Tibial nerve (tissue), 4 donors: ENCODE measurements at places on chromosomes 1 and 21.

GRCh38 chr21:31873696-31874599 is 1.1 kb downstream of the HUNK start:
- peak overlapping the region; percentile 37 for H3K4me3 ChIP-seq
- no peak overlapping the region for H3K27ac ChIP-seq
- DNase-seq: no peak
- H3K27me3 ChIP-seq: peaks cover 16% of the 10 kb centered on the region
- H3K36me3 ChIP-seq: no peaks in the 10 kb centered on the region
- no peaks in the 10 kb centered on the region for H3K4me1 ChIP-seq

DNA sequence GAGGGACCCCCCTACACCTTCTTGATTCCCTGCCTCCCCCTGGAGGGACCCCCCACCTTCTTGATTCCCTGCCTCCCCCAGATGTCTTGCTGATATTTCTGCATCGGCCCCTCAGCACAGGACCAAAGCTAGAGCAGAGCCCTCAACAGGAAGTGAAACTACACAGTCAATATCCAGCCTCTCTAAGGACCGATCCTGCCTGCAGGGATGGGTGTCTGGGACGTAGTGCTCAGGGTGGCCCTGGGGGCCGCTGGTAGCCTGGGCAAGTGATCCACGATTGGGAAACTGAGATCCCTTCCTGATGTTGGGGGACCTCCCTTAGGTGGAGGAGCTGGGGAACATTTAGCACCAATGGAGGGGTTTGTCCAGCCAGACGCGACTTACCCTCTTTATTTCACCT is 3.9 kb upstream of the LEFTY2 start:
- no peaks in the 10 kb centered on the region for H3K36me3 ChIP-seq
- no peak for DNase-seq
- no peak overlapping the region for H3K4me3 ChIP-seq
- no peaks in the 10 kb centered on the region for H3K4me1 ChIP-seq

GRCh38 chr1:100606438-100606837 is 68.5 kb downstream of the GPR88 start:
- DNase-seq: peak; percentile 32
- no peak overlapping the region for H3K27ac ChIP-seq
- H3K27me3 ChIP-seq: no peaks in the 10 kb centered on the region

DNA sequence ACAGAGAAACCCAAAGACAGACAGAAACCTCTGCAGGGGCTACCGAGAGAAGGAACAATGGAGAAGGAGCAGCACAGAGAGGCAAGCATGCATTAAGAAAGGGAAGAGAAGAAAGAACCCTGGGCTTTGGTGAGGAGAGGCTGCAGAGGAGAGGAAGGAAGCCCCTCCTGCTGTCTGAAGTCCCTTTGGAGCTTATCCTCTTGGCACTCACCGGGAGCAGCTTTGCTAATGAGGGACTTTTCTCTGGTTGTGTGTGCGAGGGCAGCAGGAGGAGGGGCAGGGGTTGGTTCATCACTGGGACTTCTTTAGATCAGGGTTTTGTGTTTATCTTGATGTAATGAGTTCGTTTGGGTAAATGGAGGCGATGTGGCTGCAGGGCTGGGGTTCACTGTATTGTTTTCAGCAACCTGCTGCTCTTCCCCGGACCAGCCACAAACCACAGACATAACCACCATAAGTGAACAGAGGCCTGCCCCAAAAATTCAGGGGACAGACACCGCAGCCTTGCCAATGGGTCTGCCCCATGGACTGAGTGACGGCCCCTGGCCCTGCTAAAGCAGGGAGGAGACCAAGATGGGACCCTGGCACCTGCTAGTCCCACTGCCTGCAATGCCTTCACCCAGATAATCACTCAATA is 100.6 kb downstream of the KCND3 start:
- H3K36me3 ChIP-seq: no peaks in the 10 kb centered on the region
- H3K27ac ChIP-seq: no peak overlapping the region
- no peaks in the 10 kb centered on the region for H3K4me1 ChIP-seq
- no peaks in the 10 kb centered on the region for H3K27me3 ChIP-seq
- DNase-seq: no peak

- H3K27ac ChIP-seq: no peak overlapping the region
- no peaks in the 10 kb centered on the region for H3K27me3 ChIP-seq
- no peaks in the 10 kb centered on the region for H3K4me1 ChIP-seq
- no peak for DNase-seq
Observed at GRCh38 chr1:24952413-24952841, 22.4 kb upstream of the RUNX3 start.

- H3K27me3 ChIP-seq: no peaks in the 10 kb centered on the region
- no peak overlapping the region for H3K4me3 ChIP-seq
- no peak overlapping the region for H3K27ac ChIP-seq
- no peaks in the 10 kb centered on the region for H3K36me3 ChIP-seq
- peaks cover 4% of the 10 kb centered on the region for H3K4me1 ChIP-seq
Observed at GRCh38 chr1:243799908-243800307, 50.1 kb downstream of the AKT3 start.

GRCh38 chr1:89277725-89278124 is 5.1 kb upstream of the GBP5 start:
- DNase-seq: no peak
- no peak overlapping the region for H3K27ac ChIP-seq
- H3K36me3 ChIP-seq: no peaks in the 10 kb centered on the region
- no peaks in the 10 kb centered on the region for H3K27me3 ChIP-seq

DNA sequence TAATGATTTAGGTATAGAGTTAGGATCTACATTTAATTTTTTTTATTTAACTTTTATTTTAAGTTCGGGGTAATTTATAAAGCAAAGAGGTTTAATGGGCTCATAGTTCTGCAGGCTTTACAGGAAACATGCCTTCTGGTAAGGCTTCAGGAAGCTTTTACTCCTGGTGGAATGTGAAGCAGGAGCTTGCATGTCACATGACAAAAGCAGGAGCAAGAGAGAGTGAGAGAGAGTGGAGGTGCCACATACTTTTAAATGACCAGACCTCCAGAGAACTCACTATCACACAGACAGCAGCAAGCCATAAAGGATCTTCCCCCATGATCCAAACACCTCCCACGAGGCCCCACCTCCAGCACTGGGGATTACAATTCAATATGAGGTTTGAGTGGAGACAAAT is 17.6 kb upstream of the GBP2 start:
- H3K27me3 ChIP-seq: no peaks in the 10 kb centered on the region
- no peaks in the 10 kb centered on the region for H3K4me1 ChIP-seq
- H3K27ac ChIP-seq: no peak overlapping the region
- no peaks in the 10 kb centered on the region for H3K36me3 ChIP-seq
- H3K4me3 ChIP-seq: no peak overlapping the region
- DNase-seq: no peak

- no peak overlapping the region for H3K27ac ChIP-seq
- no peak overlapping the region for H3K4me3 ChIP-seq
- H3K4me1 ChIP-seq: no peaks in the 10 kb centered on the region
- no peaks in the 10 kb centered on the region for H3K27me3 ChIP-seq
- DNase-seq: no peak
Observed at GRCh38 chr1:86860424-86860823, 53.5 kb downstream of the SELENOF start.

DNA sequence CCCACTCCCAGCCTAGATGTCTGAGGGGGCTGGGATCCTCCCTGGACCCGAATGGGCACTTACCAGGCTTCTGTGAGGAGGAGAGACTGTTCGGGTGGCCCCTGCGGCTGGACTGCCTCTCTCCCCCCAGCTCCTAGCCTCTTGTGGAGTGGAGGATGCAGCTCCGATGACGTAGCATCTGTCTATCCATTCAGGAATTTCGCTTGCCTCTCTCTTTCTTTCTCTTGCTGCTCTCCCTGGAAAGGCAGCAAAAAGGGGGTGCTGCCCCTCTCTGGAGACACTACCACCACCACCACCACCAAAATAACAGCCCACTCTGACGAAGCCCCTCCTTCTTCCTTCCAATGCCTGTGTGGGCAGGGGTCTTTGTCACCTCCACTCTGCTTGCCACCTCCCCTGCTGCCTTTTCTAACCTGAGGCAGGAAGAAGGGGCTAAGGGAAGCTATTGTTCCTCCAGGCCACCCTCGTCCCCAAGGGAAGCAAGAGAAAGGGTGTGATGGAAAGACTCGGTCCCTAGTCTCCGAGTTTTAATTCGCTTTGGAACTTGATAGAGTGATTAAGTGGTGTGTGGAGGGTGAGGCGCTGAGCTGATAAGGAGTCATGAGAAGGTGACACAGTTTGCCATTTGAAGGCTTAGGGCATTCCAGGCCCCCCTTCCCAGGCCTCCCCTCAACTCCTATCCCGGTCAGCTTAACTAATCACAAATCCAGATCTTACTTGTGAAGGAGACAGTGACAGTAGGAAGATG is 60.5 kb downstream of the RHBG start:
- H3K4me3 ChIP-seq: no peak overlapping the region
- DNase-seq: no peak
- no peaks in the 10 kb centered on the region for H3K36me3 ChIP-seq
- no peaks in the 10 kb centered on the region for H3K4me1 ChIP-seq

DNA sequence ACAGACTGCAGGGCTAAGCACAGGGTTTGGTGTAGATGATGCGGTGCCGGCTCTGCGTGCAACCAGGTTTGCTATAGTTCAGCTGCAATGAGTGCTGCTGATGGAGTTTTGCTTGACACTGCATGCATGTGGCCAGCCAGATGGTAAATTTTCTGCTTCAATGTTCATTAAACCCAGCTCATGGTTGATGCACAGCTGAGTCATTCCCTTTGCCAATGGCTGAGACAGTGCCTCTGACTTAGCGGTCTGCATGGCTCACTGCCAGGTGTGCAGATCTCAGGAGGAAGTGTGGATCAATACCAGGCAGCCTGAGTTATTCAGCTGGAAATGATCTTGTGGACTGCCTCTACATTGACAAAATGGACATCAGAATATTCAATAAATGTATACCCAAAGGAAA is 172.7 kb upstream of the ZP4 start:
- no peaks in the 10 kb centered on the region for H3K4me1 ChIP-seq
- DNase-seq: no peak
- H3K27me3 ChIP-seq: no peaks in the 10 kb centered on the region
- no peaks in the 10 kb centered on the region for H3K36me3 ChIP-seq

DNA sequence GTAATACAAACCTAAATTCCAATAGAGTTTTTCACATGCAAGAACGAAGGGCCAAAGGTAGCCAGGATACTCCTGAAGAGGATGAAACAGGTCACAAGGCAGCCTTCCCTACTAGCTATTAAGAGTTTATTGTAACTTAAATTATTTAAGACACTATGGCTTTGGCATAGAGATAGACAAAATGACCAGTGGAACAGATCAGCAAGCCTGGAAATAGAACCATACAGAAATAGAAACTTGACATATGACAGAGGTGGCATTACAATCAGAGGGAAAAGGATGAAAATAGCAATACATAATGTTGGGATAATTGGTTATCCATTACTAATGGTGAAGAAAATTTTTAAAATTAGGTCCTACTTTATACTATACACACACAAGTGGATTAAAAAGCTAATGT is 16.5 kb downstream of the GFI1 start:
- no peak overlapping the region for H3K4me3 ChIP-seq
- no peaks in the 10 kb centered on the region for H3K4me1 ChIP-seq
- no peaks in the 10 kb centered on the region for H3K36me3 ChIP-seq
- no peaks in the 10 kb centered on the region for H3K27me3 ChIP-seq
- DNase-seq: no peak

DNA sequence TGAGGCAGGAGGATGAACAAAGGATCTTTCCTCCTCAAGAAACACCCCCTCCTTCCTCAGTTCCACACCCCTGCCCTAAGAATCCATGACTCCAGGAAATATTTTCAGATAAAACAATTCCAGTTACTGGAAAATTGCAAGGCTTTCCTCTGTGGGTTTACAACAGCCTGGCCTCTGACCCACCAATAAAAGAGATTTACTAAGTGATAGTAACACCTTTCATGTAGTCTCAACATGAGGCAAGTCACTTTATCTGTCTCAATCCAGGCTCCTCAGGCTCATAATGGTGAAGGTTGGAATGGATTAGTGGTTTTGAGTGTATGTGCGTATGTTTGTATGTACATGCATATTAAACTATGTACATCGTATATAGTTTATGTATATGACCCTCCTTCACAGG is 71.4 kb upstream of the PPP2R5A start:
- H3K27ac ChIP-seq: no peak overlapping the region
- no peaks in the 10 kb centered on the region for H3K27me3 ChIP-seq
- peaks cover 5% of the 10 kb centered on the region for H3K4me1 ChIP-seq
- DNase-seq: no peak
- H3K4me3 ChIP-seq: no peak overlapping the region

DNA sequence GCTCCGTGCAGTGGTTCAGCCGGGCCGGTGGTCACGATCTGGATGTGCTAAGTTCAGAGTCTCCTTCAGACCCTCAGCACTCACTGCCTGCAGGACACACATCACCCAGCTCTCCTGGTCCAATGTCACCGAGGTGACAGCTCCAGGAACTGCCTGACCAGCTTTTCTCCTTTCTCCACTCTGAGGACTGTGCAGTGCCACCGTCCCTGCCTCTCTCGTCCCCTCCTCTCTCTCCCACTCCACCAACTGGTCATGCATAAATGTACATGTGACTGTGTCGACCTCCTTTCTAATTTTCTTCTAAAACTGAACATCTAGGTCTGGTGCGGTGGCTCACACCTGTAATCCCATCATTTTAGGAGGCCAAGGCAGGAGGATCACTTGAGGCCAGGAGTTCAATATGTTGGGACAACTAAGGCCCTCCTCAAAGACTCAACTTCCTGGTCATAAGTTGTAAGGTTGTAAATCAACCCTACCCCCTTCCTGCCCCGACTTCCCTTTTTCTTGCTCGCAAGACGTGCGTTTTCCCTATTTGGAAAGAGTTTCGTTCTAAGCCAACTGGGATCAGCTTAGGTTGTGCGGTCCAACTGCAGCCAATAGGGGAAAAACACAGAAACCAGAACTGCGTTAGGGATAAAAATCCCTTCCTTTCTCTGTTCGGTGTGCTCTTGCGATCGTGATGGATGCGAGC is 53.1 kb downstream of the MEGF6 start:
- H3K36me3 ChIP-seq: no peaks in the 10 kb centered on the region
- H3K27ac ChIP-seq: no peak overlapping the region
- H3K4me3 ChIP-seq: no peak overlapping the region
- peaks cover 20% of the 10 kb centered on the region for H3K4me1 ChIP-seq
- H3K27me3 ChIP-seq: no peaks in the 10 kb centered on the region
- no peak for DNase-seq

DNA sequence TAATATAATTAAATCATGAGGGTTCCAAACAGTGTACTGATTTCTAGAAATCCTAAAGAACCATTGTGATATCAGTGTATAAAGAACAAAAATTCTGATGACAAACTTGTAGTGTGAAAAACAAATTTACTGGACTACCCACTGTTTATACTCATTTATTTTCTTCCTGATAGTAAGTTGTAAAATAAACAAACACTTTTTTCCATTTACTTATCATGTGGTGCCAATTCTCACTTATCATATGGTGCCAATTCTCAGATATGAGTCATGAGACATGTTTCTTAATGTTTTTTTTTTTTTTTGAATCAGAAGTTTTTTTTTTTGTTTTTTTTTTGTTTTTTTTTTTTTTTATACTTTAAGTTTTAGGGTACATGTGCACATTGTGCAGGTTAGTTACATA is 137.7 kb downstream of the LEPR start:
- no peaks in the 10 kb centered on the region for H3K27me3 ChIP-seq
- H3K4me3 ChIP-seq: no peak overlapping the region
- DNase-seq: no peak
- no peaks in the 10 kb centered on the region for H3K36me3 ChIP-seq

- H3K27ac ChIP-seq: no peak overlapping the region
- DNase-seq: no peak
- no peaks in the 10 kb centered on the region for H3K4me1 ChIP-seq
- H3K4me3 ChIP-seq: no peak overlapping the region
- H3K36me3 ChIP-seq: no peaks in the 10 kb centered on the region
- H3K27me3 ChIP-seq: no peaks in the 10 kb centered on the region
Observed at GRCh38 chr1:115939455-115939854, 36.9 kb upstream of the SLC22A15 start.
